Activated CD4-positive, alpha-beta T cell treated with anti-CD3 and anti-CD28 coated beads for 36 hours (primary cell): ENCODE measurements at places on chromosomes 4 and X.

- DNase-seq: no peak
Observed at GRCh38 chrX:149131774-149132173, 373.3 kb downstream of the IDS start.

DNA sequence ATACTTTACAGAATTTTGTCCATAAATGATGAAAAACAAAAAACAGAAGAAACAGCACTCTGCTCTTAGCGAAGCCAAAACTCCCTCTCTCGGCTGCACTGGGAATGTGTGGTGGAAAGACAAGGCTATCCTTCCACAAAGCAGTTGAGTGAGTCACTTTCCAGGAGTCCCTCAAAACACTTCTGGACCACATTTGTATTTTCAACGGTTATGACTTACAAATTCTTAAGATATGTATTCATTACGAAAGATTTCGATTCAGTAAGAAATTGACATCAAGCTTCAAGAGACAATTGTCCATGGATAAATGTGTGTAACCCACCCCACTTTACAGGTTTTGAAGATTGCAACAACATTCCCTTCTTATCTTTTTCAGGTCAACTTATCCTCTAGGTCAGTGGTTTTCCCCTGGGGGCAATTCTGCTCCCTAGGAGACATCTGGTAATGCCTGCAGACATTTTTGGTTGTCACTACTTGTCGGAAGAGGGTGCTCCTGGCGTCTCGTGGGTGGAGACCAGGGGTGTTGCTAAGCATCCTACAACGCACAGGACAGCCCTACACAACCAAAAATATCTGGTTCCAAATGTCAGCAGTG, 66.7 kb upstream of the MTNR1A start:
- DNase-seq: no peak

- peak; percentile 67 for DNase-seq
Observed at GRCh38 chr4:41692717-41693345, 55.7 kb downstream of the PHOX2B start.

GRCh38 chr4:117692538-117692937, 341.7 kb upstream of the NDST3 start:
- no peak for DNase-seq

GRCh38 chrX:138858438-138858837, 146.9 kb upstream of the FGF13 start:
- DNase-seq: peak; percentile 3

DNA sequence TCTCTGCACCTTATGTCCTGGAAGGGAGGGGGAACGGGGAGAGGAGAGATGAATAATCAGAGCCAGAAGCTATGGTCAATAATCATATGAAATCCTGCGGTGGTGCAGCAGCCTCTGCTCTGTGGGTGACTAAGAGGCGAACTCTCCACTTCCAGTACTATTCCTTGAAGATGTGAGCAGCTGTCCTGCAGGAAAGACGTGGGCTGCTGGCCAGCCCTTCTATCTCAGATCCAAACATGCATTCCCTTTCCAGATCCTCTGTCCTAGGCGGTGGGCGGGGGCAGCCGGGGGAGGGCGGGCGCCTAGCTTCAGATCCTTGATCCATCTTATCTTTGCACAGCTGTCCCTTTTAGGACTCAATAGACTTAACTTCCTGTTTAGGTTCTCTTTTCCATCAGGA, 34.5 kb downstream of the SPINK2 start:
- DNase-seq: no peak

- DNase-seq: no peak
Observed at GRCh38 chrX:6678313-6678712, 143.4 kb upstream of the VCX3A start.

DNA sequence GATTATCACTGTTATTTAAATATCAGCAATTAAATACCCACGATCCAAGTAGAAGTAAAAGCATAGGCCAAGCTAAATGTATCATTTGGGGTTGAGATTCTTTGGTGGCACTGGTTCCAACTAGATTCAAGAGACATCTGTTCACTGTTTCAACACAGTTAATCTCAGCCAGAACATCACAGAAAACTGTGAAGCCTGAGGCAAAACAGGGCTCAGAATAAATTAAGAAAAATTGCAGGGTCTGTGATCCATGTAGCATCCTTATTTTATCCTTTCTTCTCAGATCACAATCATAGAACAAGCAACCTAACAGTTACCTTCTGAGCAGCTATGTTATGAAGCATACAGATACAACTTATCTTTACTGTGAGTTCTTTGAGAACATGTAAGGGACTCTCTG, 23.7 kb downstream of the YTHDC1 start:
- no peak for DNase-seq

- DNase-seq: no peak
Observed at GRCh38 chrX:150842198-150842685, 56.2 kb downstream of the CD99L2 start.

DNA sequence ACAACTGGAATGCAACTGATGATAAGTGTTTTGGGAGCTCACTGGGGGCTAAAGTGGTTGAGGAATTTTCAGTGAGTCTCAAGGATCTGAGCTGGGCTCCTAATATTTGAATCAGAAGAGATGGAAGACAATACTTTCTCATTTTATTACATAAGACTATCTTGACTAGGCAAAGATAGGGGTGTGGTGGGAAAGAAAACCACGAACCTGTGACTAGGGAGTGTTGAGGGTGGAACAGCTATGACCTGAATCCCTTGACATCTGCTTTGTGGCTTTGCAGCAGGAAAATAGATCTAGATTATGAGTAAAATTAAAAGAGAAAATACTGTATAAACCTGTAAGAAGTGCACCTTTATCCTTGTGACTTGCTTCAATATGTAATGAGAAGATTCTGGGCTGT, 295.1 kb upstream of the TEX13A start:
- DNase-seq: no peak

- no peak for DNase-seq
Observed at GRCh38 chr4:93319041-93319440, 509.5 kb upstream of the ATOH1 start.

- no peak for DNase-seq
Observed at GRCh38 chr4:57401586-57401985, 291.4 kb upstream of the IGFBP7 start.

- DNase-seq: no peak
Observed at GRCh38 chr4:129929052-129929451, 833.1 kb downstream of the C4orf33 start.

DNA sequence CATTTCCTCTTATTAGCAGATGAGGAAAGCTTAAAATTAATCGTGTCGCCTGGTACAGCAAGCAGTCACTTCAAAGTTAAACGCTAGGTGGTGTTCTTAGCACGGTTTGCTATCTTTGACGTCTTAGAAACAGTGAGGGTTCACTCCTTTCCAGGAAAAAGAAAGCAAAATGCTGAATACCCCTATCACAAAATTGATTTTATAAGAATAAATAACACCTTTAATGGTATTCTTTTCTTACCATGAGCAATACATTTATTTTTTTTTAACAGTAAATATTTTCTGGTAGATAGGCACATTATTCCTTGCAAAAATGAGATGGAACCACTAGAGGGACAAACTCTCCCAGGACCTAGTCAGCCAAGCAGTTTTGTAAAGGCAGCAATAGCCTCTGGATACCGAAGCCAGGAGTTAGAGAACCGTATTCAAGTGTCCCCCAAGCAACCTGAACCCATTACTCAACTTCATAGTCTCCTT, 153.9 kb downstream of the KDR start:
- no peak for DNase-seq

- DNase-seq: peak; percentile 39
Observed at GRCh38 chrX:24498181-24498580, 33.1 kb downstream of the PDK3 start.

DNA sequence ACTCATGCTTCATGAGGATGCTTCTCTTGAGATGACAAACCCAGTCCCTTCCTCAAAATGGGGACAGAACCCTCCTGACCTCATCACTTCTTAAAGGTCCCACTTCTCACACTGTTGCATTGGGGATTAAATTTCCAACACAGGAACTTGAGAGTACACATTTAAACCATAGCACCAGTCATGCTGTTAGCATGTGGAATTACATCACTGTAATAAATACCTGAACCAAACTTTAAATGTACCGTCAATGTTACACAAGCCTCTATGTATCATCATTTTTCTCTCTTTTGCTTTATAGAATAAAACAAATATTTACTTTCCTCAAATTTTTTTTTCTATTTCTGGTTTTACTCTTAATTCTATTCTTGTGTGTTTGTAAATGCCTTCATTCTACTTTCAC, 448.2 kb downstream of the CCSER1 start:
- no peak for DNase-seq

GRCh38 chrX:13076176-13076961, 31.9 kb upstream of the FAM9C start:
- peak; percentile 24 for DNase-seq

GRCh38 chrX:13938051-13938828, 91.5 kb downstream of the GEMIN8 start:
- DNase-seq: peak; percentile 13

DNA sequence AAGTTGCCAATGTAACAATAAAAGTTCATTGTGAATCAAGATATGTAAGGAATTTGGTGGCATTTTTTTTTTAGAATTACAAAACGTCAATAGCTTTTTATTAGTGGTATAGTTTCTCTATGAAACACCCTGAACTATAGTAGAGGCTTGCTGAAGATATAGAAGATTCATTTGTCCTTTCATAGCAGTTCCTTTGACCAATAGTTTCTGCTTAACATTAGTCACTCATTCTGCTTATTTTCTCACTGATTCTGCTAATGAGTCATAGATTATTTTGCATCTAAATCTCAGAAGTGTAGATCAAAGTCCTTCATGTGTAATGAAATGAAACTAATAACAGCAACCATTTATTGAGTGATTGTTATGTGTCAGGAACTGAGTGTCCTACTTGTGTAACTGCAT, 205.0 kb upstream of the TET2 start:
- DNase-seq: no peak

- DNase-seq: no peak
Observed at GRCh38 chr4:126358041-126358440, 1043.3 kb downstream of the FAT4 start.

- no peak for DNase-seq
Observed at GRCh38 chr4:187714957-187715356, 280.6 kb upstream of the ZFP42 start.

- DNase-seq: no peak
Observed at GRCh38 chrX:11533199-11533651, 132.5 kb downstream of the ARHGAP6 start.

DNA sequence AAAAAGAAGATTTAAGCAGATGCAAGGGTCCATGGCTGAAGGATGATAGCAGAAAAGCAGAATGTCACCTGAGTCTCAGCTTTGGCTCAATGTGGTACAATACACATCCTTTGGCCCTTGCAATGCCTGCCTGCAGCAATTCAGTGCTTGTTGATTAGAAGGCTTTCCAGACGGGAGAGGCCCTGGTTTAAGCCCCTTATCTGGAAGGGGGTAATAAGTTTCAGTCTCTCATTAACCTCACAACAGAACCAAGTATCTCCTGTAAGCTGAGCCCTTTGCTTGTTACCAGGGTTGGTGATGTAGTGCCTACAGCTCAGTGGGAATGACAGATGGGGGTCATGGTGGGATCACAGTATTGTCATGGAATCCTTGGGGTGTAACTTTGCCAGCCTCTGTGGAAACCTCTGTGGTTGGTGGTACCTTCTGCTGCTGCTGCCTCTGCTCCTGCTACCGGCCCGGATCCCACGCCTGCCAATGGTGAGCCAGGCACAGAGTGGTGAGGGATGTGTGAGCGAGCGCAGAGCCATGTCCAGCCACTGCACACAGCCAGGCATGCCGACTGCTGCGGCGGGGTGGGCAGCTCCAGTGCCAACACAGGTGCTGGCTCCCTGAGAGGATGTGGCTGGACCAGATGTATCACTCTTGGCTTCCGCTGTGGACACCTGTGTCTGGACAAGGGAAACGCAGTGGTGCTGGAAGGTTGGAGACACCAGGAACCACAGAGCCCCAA, 81.2 kb downstream of the ADRA2C start:
- DNase-seq: no peak

DNA sequence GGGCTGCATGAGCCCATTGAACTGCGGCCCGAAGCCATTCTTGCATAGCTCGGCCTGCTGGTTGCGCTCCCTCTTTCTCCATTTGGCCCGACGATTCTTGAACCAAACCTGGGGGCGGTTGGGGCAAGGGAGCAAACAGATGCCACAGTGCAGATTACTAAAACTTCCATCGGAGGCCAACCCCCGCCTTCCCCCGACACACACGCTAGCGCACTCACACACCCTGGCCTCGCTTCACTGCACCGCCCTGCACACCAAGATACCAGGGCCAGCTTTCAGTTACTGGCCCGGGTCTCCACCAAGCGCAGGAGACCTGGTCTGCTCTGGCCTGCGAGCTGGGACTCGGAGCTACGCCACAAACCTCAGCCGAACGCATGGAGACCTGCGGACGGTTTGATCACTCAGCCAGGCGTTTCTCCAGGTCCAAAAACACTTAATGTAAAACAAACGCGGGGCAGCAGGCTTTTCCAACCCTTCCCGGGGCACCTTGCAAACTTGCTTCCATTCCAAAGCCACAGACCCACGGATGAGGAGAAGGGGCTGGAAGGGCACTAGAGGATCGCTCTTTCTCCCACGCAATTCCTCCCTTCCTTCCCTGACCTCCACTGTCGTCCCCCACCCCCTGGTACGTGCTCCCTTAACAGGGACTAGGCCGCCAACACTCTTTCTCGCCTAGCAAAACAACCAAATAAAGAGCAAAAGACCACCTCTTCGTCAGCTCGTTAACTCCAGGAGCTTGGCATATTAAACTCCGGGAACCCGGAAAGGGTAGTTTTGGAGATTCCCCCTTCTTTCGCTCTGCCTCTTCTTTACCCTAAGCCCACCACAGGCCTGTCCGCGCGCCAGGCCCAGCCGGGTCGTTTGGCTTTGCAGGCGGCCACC, 4.1 kb downstream of the PITX2 start:
- DNase-seq: no peak

GRCh38 chr4:40363945-40364344, 28.8 kb downstream of the CHRNA9 start:
- DNase-seq: no peak

- DNase-seq: no peak
Observed at GRCh38 chr4:8586671-8587468, 5.7 kb upstream of the CPZ start.

GRCh38 chr4:76755756-76756155, 142.2 kb downstream of the SOWAHB start:
- DNase-seq: no peak

DNA sequence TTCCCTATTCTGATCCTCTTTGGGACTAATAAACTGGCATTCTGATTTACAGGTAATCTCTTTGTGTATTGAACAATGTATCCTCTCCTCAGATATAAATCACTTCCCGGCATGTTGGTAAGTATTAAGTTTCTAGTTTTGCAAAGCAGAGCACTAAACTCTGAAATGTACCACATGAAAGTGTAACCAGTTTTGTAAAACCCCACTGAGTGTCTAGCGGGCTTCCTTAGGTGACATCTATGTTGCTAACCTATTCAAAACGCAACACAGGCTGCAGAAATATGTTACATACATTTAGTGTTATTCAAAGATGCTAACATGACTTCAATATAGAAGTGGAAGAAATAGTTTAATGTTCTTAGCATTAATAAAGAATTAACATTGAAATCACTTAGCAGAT, 25.2 kb downstream of the DNAJB14 start:
- DNase-seq: peak; percentile 15

- no peak for DNase-seq
Observed at GRCh38 chr4:54274795-54275665, 45.9 kb downstream of the PDGFRA start.

- no peak for DNase-seq
Observed at GRCh38 chr4:129080129-129080528, 13.2 kb downstream of the SCLT1 start.

GRCh38 chr4:110503270-110504083, 27.5 kb downstream of the ENPEP start:
- no peak for DNase-seq
